T-helper 9 cell (primary cell): ENCODE measurements at places on chromosomes 16 and 17.

- no peak for DNase-seq
Measured at GRCh38 chr17:44424828-44425461, 35.5 kb upstream of the ITGA2B start.

DNA sequence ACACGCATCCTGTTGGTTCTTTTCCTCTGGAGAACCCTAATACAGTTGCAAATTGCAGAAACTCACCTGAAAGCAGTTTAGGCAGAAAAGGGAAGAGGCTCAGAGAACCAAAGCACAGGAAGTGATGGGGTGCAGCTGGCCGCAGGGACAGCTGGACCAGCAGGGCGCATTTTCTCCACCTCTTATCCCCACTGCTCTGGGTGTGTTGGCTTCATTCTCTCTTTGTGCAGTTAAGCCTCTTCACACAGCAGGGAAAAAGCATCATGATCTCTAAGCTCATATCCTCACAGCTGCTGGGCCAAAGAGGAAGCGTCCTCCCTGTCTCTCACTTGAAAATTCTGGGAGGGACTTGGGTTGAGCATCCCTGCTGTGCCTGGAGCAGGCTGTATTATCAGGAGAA is 20.0 kb upstream of the LRRC75A start:
- no peak for DNase-seq

- DNase-seq: no peak
Measured at GRCh38 chr16:27769561-27770255, 219.8 kb downstream of the KATNIP start.

DNA sequence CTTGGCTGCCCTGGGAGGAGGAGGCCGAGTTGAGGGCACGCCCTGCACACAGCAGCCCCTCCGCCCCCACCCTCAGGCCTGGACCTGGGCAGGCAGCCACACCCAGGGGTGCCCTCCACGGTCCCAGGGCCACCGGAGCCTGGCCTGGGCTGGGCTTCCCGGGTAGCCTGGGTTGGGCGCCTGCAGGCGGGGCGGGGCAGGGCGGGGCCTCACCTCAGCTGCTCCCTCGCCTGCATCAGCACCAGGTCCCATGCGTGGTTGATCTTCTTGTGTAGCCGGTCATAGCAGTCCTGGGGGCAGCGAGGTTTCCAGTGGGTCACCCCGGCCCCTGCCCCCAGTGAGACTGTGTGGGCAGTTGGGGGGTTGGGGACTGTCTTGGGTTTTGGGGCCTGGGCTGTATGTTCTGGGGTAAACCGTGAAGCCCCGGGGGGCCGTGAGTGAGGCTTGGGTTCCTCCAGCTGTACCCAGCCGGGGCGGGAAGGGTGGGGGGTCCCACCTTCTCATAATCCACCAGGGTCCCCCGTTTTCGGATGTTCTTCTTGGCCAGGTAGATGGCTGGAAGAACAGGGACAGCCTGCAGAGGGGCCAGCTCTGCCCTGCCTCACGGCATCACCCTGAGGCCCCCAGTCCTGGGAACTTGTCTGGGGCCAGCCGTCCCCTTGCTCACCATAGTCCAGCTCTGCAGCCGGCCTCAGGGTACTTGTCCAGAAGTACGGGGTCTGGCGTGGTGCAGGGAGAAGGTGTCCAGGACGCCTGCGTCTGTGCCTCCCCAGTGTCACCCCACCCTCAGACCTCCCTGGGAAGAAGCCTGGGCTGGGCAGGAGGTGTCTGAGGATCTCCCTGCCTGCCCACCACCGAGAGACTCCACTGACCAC is 2.0 kb downstream of the RGS11 start:
- DNase-seq: no peak

DNA sequence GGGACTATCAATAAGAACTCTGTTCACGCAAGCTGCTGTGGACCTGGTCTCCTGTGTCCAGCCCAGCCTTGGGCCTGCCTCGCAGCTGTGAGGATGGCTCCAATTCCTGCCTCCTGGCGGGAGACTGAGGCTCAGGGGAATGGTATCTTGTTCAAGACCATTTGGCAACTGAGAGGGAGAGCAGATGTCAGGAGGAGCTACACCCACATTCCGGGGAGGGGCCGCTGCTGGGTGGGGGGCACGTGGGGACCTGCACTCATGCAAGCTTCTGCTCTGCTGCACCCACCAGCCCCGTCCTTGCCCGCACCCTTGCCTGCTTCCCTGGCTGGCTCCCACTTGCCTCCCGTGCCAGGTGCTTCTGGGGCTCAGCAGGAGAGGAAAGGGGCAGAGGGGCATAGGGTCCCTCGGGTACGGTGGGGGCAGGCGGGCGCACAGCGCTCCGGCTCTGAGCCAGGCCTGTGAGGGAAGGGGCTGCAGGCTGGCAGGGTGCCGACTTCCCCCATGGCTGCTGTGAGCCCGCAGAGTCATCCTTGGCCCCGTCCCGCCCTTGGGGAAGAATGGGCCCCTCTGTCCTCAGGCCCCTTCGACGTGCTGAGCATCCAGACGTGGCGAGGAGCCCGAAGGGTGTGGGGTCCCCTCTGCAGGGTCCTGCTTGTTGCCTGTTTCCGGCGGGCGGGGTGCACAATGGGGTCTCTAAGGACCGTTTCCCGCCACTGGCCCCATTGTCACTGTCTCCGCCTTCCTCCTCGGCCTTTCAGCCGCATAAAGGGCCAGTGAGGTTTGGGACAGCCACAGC is 2.7 kb downstream of the METRN start:
- no peak for DNase-seq

DNA sequence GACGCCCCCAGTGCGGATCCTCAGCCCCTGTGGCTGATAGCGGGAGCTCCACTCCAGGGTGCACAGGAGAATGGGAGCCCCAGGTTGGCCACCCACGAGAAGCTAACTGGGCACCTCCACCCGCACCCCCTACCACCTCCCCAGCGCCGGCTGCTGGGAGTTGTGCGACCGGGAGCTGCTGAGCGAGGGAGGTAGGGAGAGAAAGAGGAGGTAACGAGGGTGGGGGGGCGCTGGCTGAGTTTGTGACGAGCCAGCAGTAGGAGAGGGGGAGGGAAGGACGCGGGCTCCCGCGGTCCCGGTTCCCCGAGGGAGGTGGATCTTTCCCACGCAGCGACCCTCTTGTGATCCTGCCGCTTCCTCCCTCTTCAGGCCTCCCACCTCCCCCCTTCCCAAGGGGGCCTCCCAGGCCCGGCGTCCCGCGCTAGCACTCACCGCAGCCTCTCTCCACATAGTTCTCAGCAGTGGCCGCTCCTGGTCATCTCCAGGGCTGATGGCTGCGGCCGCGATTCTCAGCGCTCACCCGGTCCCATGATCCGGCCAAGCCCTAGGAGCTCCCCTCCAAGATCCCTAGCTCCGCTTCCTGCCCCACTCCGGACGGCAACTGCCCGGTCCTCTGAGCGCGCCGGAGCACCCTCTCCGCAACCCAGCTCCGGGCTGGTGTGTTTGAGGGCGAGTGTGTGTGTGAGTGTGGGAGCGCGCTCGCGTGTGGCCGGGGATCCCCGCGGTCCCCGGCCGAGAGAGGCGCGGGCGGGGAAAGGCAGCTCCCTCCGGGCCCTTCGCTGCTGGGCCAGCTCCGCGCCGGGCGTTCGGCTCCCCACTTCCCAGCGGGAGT is at the start of gene GRIN2A:
GRIN2A (minus strand) TSS at position 207 of the 832 bp plus-strand sequence. CDS start 2,017 bp downstream, outside the sequence.
- no peak for DNase-seq

DNA sequence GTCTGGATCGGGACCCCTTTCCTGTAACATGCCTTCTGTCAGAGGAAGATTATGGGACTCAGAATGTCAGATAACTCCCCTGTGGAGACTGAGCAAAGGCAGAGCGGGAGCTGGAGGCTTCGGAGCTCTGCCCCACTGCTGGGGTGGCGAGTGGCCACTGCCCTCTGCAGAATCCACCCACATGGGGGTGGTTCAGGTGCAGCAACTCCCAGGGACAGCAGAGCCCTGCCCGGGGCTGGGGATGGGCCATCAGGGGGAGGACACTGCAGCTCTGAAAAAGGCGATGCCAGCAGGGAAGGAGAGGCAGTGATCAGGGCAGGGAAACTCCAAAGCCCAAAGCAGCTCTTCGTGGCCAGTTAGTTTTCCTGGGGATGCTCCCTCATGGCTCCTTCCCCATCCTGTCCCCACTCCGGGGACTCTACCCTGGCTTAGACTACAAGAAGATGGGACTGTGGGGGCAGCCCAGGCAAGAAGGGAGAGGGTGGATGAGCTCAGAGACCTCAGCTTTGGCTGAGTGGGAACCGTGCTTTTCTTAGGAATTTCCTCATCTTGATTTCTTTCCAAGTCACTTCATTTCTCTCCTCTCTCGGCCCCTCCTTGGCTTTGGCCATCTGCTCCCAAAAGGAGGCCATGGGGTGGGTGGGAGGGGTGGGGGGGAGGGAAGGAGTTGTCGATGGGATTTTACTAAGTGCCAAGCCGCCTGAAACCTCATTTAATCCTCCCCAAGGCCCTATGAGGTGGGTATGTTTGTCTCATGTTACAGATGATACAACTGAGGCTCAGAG is 4.0 kb downstream of the CA4 start:
- DNase-seq: no peak
